ENCODE measurements at places on chromosomes 1 and 21.

GRCh38 chr1:200334661-200335256 lies 75.1 kb downstream of the ZNF281 start:
- no peak for DNase-seq

DNA sequence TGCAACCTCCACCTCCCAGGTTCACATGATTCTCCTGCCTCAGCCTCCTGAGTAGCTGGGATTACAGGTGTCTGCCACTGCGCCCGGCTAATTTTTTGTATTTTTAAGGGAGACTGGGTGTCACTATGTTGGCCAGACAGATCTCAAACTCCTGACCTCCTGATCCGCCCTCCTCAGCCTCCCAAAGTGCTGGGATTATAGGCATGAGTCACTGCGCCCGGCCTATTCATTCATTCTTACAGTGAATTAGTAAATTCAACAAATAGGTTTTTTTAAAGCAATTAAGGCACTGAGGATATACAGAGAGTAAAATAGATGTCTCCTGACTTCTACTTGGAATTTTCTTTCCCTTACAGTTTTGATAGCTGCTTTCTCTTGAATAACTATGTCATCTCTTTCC lies 43.5 kb downstream of the CDC42 start:
- DNase-seq, result no peak

- DNase-seq, result no peak
Observed at GRCh38 chr1:218262259-218262658, 22.8 kb upstream of the RRP15 start.

DNA sequence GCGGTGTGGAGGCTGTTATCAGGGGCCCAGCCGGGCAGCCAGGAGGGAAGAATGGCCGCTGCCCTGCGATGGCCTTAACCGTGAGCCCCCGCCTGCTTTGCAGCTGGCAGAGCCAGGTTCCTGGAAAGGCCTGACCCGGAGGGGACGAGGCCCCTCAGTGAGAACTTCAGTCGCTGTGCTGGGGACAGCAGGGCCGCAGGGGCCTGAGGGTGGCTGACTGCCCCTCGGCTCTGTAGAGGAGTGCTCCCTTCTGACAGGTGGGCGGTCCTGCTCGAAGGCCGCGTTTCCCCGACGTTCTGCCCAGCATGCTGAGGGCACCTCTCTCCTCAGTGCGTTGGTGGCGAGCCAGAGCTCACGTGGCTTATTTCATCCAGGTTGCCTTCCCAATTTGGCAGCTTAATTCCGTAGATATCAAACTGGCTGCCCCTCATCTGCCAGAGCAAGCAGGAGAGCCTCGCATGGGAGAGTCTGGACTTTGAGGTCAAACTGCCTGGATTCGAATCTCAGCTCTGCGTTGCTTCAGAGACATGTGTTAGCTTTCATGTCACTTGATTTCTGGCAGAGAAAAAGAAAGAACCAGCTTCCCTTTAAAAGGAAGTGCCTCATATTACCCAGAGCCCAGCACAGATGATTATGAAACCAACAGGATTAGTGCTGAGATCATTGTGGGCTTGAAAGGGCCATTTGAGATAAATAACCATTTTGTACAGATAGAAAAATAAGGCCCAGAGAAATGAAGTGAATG lies 239.8 kb downstream of the SDCCAG8 start:
- DNase-seq, result no peak

GRCh38 chr1:65772607-65773006 lies 20.1 kb upstream of the PDE4B start:
- no peak for DNase-seq

GRCh38 chr1:204076891-204077290 lies 4.0 kb downstream of the SOX13 start:
- no peak for DNase-seq

DNA sequence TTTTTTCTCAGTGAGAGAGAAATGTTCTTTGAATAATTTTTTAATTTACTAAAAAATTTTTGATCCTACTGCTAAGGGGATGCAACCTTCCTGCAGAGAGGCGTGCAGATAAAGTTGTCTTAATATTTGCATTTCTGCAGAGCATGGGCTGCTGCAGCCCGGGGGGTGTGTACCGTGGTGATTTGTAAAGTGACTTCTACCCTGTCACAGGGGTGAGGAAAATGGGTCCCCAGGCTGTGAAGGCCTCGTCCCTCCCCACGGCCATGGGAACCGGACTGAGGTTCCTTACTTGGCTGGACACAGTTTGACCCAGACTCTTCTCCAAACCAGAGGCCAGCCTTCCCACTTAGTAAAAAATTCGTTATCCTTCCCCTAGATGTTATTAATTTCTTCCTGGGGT lies 9.5 kb upstream of the C1orf174 start:
- no peak for DNase-seq

- DNase-seq, result no peak
Observed at GRCh38 chr1:171965777-171966176, 124.5 kb downstream of the DNM3 start.

DNA sequence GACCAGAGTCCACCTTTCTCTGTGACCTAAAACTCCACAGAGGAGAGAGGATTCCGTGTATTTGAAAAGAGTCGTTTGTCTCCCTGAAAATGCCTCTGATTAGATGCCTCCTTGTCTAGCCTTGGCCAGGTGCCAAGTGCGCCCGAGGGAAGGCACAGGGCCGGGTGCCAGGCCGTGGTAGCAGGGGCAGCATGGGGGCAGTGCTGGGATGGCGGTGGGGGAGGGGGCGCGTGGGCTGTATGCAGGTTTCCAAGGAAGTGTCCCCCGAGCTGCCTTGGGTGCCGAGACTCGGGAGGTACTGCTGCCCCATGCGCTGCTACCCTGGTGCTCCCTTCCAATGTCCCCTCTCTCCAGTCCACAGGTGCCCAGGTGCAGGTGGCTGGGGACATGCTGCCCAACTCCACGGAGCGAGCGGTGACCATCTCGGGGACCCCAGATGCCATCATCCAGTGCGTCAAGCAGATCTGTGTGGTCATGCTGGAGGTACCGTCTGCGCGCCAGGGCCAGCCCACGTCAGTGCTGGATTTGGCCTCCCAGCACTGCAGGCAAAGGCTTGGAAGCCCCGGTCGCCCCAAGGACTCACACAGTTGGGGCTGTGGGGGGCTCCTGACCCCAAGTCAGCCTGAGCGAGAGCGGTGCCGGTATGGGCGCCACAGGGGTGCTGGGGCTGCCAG lies 70.9 kb upstream of the COL6A1 start:
- DNase-seq, result peak; percentile 13

DNA sequence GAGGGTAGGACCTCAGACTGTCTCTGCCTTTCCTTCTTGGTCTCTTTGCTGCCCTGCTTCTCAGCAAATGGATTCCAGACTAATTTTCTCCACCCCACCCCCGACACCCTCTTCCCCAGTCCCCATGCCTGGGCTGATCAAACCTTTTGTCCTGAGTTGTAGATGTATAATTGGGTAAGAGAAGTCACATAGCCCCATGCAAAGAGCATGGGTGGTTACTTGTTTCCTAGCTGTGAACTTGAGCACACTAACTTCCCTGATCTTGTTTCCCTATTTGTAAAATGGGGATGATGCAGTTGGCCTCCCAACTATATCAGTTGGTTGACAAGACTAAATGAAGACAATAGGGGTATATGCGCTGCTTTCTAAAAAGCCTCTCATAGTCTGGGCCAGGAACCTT lies 9.2 kb downstream of the PADI6 start:
- DNase-seq, result no peak

DNA sequence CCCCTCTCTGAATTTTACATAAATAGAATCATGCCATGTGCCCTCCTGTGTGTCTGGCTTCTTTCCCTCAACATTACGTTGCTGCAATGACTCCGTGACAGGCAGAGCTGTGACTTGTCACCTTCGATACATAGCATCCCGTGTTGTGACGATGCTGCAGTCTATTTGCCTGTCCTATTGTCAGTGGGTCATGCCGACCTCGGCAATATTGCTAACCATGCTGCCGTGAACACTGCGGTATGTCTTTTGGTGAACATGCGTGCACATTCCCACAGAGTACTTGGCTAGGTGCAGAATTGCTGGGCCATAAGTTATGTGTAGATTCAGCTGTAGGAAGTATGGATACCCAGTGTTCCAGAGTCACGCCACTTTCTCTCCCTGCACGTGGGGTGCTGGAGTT lies 36.3 kb upstream of the TTC34 start:
- DNase-seq, result no peak

DNA sequence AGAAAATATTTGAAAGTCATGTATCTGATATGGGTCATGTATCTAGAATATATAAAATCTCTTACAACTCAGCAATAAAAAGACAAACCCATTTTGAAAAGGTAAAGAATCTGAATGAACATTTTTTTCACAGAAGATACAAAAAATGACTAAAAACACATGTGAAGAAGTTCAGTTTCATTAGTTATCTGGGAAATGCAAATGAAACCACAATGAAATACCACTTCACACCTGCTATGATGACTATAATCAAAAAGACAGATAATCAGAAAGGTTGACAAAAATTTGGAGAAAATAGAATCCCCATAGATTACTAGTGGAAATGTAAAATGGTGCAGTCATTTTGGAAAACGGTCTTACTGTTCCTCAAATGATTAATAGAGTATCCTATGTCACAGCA lies 631.0 kb downstream of the MRPL39 start:
- DNase-seq, result no peak

DNA sequence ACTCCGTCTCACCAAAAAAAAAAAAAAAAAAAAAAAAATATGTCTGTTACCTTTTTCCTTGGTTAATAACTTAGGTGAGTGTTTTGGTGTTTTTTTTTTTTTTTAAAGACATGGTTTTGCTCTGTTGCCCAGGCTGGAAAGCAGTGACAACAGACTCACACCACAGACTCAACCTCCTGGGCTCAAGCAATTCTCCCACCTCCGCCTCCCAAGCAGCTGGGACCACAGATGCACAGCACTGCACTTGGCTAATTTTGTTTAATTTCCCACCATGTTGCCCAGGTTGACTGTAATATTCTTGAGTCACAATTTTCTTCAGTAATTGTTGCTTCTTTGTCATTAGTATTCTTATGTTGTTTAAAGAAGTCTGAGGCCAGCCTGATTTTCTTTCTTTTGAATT lies 149.2 kb upstream of the SYT6 start:
- DNase-seq, result peak; percentile 2

DNA sequence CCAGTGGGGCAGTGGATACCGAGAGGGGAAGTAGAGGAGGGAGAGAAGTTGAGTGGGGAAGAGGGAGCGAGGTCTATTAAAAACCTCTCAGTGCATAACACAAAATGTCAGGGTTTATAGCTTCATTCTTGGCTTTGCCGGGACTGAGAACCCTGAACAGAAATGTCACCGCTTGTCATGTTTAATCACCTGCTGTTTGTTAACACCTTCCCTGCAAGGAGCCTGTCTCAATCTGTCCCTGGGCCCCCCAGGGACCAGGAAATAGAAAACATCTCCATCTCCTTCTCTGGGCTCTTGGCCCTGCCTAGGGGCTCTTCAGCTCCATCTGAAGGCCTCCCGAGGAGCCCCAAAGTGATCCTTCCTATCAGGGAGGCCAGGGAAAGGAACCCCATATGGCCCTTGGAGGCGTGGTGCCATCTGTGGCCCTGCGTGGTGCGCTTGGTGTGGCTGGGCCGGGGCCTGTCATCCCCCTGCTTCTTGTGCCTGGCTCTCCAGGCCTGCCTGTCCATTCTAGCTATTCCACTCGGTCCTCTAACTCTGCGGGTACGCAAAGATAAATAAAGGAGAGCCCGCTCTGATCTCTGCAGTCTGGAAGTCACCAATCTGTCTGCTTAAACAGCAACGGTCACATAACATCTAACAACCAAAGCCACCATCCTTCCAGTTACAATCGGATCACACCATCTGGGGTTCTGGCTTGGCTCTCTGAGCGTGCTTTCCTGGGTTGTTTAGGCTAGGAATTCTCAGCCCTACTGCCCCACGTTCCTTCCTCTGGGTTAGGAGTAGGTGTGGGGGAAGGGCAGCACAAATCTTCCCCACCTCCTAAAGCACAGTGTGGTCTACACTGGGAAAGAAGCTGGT lies 113.8 kb downstream of the CASZ1 start:
- DNase-seq, result peak; percentile 94

DNA sequence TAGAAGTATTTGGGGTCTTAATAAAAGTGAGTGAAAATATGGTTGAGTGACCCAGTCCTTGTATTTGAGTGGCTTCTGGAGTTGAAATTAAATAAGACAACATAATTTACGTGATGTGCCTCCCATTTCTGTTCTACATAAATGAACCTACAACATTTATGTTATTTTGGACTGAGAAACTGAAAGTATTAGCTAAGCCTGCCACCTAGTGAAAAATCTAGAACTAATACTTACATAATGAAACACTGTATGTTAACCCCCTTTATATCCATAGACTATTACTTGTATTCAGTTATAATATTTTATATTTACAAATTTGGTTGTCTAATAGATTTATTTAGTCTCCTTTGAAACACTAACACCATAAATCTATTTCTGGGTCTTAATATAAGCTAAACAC lies 298.9 kb downstream of the KCNT2 start:
- DNase-seq, result peak; percentile 54

- DNase-seq, result no peak
Observed at GRCh38 chr1:92853299-92853698, 21.5 kb downstream of the RPL5 start.

- DNase-seq, result peak; percentile 37
Observed at GRCh38 chr1:19113697-19114092, 96.4 kb downstream of the UBR4 start.

- no peak for DNase-seq
Observed at GRCh38 chr21:25062061-25062460, 545.2 kb downstream of the MRPL39 start.

DNA sequence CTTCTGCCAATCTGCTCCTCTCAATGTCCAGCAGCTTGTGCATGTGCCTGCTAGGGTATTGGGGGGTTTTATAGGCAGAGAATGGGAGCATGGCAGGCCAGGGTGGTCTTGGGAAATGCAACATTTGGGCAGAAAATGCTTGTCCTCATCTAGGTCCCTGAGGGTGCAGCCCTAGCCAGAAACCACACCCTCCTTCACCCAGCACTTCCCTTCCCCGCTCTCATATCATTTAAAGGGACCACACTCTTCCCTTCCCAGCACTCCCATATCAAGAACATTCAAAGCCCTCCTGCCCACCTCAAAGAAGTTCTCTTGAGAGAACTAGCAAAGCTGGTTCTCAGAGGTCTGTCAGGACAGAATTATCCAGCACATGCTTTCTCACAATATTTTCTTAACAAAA lies 62.1 kb downstream of the HSD3B1 start:
- no peak for DNase-seq

Data from NCI-H2171 treated with DMSO at 0.1 percent for 48 hours (cell line).